ENCODE measurements at places on chromosomes 4 and X.

DNA sequence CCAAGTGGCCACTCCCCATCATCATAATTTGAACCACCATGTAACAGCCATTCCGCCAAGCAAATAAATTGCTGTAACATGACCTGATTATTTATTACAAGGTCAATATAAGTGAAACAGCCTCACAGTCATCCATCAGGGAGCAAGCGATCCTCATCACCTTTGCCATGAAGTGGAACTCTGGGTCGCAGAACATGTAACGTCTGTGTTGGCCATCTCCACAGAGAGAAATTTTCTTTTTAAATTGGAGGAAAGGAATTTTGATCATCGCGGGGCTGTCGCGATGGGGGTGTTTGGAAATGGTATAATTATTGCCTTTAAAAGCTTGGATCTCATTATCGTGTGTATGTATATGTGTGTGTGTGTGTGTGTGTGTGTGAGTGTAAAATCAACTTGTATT is 90.2 kb downstream of the SHOX start:
- DNase-seq = no peak

GRCh38 chrX:50865311-50865710 is 45.2 kb upstream of the BMP15 start:
- no peak for DNase-seq

DNA sequence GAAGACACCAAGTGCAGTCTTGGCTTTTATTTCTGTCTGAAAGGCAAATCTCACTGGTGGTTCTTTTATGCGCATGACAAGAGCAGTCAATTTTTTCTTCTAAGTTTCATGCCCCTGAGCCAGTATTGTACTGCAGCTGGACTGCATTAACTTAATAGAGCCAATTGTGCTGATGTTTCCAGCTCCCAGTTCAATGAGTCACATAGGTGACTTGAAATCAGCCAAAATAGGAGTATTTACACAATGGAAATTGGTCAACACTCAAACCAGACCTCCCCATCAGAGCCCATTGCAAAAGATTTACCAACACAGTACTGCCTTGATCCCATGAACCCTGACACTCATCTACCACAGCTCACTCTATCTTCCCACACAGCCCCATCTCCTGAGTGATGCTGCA is 100.3 kb upstream of the GUCY1A1 start:
- peak; percentile 21 for DNase-seq

- no peak for DNase-seq
Observed at GRCh38 chrX:14489437-14489836, 39.9 kb upstream of the GLRA2 start.

DNA sequence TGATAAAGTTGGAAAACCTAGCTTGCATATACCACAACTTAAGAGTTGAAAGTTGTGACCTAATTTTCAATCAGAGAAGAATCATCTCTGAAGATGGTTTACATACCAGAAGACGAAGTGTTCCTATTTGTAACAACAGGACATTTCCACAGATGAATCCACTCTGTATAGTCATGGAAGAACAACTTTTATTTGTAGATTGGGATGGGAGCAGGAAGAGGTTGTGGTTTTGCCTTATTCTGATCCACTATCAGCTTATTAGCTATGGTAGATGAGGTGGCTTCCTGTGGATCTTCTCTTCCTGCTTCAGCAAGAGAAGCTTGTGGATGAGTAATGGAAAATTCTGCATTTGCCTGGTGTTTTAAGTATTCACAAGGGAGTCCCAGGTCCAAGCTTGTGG is 18.6 kb upstream of the SUPT20HL1 start:
- DNase-seq = peak; percentile 78

Data from mesenchymal stem cell (in vitro differentiated cells and primary cell).